Activated naive CD4-positive, alpha-beta T cell treated with anti-CD3 and anti-CD28 coated beads for 36 hours (primary cell): ENCODE measurements at places on chromosomes 1 and 21.
A peak's percentile ranks its signal among the peaks of the same experiment; 100 is the strongest.

- DNase-seq: no peak
Measured at GRCh38 chr21:27224169-27224568, 257.3 kb upstream of the ADAMTS5 start.

GRCh38 chr1:39409055-39409816 lies 82.2 kb upstream of the BMP8A start:
- DNase-seq: peak; percentile 42

- DNase-seq: no peak
Measured at GRCh38 chr1:23964790-23965740, 5.4 kb downstream of the PNRC2 start.

GRCh38 chr1:89695847-89696246 lies 62.9 kb downstream of the LRRC8C start:
- DNase-seq: no peak

- DNase-seq: peak; percentile 61
Measured at GRCh38 chr1:204564835-204565234, 48.6 kb downstream of the MDM4 start.

- no peak for DNase-seq
Measured at GRCh38 chr1:6904476-6905170, 119.4 kb downstream of the CAMTA1 start.

DNA sequence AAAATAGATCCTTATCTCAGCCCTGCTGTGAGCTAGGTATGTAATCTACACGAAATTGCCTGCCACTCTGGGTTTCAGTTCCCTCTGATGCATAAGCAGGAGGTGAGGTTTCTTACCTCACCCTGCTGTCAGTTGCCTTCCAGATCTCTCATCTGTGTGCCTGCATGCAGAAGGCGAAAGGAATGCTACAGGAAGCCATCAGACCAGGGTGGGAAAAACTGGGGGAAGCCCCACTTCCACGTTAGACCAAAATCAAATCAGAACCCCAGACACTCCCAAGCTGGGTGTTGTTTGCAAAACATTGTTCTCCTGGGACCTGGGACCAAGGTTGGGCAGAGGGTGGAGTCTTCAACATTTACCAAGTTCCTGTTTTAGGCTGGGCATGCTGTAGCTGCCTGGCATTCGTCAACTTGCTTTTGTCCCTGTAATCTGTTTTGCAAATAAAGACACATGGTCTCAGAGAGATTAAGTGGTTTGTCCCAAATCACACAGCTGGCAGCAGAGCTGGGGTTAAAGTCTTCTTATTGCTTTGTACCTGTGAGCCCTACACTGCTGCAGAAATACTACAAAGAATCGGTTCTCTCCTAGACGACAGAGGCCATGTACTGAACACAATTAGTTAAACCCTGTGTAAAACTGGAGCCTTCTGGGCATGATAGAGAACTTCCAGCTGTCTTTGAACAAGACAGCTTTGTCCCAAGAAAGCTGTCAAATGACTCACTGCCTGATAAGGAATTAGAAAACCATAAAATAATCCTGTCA lies 389.7 kb upstream of the RUNX1 start:
- peak; percentile 48 for DNase-seq

DNA sequence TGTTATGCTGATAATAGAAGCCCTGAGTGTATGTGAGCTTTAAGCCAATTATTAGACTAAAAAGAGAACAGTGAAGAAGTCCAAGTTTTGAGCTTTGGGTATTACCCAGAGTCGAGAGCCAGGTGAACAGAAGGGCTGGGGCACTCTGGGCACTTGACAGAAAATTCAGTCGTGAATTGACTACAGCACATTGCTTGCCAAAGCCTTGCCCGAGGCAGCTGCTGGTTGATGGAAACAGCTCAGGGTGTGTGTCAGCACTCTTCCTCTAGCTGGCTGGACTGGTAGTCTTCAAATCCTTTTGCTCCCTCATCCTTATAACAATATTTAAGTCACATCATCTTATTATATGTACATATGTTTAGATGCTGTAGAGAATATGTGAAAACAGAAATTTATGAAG lies 21.3 kb downstream of the PDE4B start:
- DNase-seq: no peak

DNA sequence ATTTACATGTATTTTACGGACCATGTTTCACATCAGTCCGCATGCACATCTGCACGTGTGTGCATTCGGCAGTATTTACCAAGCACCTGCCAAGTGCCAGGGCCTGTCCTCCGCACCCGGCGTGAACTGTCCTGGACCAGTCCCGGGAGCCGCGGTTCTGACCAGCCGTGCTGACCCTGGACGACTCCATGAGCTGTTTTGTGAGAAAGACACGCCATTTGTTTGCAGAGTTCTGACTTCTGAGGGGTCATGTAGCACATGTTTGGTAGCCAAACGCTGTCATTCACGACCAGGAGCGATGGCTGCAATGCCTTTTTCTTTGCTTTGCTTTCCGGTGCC lies 3.3 kb upstream of the OLIG2 start:
- DNase-seq: no peak

DNA sequence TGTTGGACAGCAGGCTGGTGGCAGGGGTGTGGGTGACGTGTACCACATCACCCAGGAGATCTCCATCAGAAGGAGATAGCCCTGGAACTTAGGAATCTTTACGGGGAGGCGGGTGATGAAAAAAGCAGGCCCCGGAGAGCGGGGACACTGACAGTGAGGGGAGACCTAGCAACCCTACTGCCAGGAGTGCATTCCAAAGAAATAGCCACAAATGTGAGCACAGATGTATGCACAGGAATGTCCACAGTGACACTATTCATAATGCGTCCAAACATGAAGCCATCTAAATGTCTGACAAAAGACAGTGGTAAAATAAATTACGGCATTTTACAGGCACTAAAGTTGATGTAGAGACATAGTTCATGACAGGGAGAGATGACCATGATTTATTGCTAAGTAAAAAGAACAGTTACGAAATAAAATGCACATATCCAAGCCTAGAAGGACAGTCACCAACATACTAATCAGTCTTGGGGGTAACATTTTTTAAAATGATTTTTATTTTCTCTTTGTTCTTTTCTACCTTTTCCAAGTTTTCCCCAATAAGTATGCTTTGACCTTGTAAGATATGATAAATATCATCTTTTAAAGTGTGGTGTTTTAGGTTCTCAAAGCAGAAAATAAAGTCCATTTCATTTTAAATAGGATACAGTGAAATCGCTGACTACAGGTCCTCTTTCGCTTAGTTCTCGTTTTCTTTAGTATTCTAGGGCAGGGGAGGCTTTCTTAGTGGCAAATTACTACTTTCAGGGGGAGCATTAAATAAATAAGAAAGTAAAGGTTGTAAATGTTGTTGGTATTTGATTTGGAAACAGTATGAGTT lies 21.3 kb downstream of the CD247 start:
- peak; percentile 3 for DNase-seq

DNA sequence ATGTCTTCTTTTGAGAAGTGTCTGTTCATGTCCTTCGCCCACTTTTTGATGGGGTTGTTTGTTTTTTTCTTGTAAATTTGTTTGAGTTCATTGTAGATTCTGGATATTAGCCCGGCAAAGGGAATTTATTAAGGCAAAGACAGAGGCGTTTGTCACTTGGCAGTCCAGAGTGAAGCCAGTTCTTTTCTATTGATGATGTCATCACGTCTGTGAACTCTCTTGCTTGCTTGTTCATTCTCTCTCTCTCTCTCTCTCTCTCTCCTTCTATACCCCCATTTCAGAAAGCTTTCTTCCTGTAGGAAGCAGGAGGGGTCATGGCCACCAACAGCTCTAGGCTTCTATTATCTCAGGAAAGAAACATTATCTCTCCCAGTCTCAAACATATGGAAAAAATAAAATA lies 291.3 kb downstream of the OMA1 start:
- no peak for DNase-seq

DNA sequence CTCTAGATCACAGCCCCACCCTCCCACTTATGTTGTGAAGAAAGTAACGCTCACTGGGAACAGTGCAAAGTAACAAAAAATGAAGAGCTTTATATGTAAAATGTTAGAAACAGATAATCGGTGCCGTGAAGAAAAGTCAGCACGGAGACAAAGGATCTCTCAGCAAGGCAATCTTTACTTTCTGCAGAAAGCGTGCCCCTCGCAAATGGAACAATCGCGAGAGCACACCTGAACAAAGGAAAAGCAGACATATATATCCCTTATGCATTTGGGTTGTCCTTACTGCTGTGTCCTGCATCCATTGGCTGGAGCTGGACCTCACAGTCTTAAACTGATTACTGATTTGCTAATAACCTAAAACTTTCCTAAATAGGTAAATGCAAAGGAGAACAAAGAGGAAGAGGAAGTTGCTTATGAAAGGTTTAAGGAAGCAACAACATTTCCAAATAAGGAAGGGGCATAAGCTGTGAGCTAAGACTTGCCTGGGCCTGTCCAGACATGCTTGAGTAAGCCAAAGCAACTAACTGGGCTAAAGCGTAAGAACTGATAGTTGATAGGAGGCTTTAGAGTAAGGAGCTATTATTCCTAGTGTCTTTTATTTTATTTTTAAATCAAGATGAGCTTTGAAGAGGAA lies 89.7 kb downstream of the GTF2B start:
- peak; percentile 10 for DNase-seq

- no peak for DNase-seq
Measured at GRCh38 chr1:216186141-216186540, 237.1 kb downstream of the USH2A start.

- DNase-seq: no peak
Measured at GRCh38 chr1:190754666-190755065, 277.0 kb upstream of the BRINP3 start.

DNA sequence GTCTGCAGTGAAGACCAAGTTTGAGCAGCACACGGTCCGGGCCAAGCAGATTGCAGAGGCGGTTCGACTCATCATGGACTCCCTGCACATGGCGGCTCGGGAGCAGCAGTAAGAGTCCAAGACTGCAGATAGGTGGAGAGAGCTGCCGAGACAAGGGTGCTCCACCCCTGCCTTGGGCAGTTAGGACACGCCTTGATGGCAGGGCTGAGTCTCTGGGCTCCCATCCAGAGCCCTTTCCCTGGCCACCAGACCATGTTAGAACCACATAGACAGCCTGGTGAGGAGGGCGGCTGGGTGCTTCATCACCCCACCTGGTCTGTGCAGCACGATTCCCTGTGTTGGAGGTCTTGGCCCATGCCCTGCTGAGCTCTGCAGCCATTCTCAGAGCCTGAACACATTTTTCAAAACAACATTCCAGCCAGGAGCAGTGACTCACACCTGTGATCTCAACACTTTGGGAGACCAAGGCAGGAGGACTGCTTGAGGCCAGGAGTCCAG lies 17.3 kb upstream of the MIIP start:
- no peak for DNase-seq

DNA sequence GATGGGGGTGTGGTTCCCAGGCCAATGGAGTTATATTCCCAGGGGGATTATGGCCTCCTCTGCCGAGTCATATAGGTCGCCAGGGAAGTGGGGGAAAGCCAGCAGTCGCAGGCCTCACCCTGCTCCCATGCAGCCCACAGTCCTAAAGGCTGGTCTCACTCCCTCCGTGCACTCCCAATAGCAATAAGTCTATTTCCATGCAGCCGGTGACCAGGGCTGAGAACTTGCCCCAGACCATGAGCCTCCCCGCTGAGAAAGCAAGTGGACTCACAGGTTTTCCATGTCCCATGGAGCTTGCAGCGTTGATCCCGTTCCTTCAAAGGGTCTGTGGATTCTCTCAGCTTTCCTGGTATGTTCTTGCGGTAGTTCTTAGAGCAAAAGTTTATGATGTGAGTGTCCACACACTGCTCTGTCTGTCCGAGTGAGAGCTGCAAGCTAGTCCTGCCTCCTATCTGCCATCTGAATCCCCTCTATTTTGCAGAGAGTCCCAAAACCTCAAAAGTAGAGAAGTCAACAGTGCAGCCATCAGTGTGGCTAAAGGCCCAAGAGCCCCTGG lies 81.7 kb upstream of the TMPRSS2 start:
- DNase-seq: no peak

- no peak for DNase-seq
Measured at GRCh38 chr1:52281518-52281917, 84.5 kb downstream of the CC2D1B start.

- no peak for DNase-seq
Measured at GRCh38 chr1:159492575-159493323, 43.1 kb downstream of the OR10J5 start.

- DNase-seq: no peak
Measured at GRCh38 chr1:173332026-173332425, 124.9 kb upstream of the TNFSF4 start.

- DNase-seq: no peak
Measured at GRCh38 chr21:31526040-31526439, 133.5 kb upstream of the SOD1 start.

DNA sequence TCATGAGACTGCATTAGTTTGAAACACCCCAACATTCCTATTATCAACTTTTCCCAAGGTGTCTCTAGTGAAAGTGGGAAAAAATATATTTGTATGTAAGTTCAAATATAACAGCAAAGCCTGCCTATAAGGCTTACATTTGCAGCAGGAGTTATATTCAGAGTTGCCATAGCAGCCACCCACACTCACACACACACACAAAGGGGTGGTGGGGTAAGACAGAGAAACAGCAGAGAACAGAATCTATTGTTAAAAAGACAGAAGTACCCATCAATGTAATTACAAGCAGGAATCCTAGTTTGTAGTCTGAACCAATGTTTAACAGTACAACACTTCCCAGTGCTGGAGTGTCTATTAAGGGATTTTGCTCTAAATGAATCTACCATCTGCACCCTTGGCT lies 55.0 kb downstream of the PLPPR5 start:
- DNase-seq: no peak

DNA sequence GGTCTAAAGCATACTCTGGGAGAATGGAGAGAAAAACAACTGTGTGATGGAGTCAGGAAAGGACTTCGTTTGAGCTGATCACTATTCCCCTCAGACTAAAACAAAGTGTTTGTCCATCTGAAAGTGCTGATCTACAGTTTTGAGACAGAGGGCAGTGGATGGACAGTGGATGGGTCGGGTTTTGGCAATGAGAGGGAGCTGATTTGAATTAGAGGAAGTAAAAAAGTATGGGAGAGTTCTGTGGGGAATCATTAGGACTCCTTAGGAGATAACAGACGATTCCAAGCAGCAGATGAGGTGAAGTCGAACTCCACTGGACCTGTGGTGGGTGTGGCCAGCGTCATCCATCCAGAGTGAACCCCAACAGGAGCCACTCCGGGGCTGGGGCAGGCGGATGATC lies 62.3 kb downstream of the PTGS2 start:
- DNase-seq: no peak

- no peak for DNase-seq
Measured at GRCh38 chr21:42308914-42309752, 6.1 kb downstream of the TFF3 start.

- no peak for DNase-seq
Measured at GRCh38 chr1:202010180-202011015, at the start of gene ELF3. ELF3 (plus strand) TSS chr1:202010587; CDS start chr1:202011137, 550 bp downstream.
